ENCODE measurements at places on chromosomes 7 and 10. TPM values are rescaled to one million over a fixed set of nuclear protein-coding genes. Genes with fewer than 3 reads are reported as not detected.

DNA sequence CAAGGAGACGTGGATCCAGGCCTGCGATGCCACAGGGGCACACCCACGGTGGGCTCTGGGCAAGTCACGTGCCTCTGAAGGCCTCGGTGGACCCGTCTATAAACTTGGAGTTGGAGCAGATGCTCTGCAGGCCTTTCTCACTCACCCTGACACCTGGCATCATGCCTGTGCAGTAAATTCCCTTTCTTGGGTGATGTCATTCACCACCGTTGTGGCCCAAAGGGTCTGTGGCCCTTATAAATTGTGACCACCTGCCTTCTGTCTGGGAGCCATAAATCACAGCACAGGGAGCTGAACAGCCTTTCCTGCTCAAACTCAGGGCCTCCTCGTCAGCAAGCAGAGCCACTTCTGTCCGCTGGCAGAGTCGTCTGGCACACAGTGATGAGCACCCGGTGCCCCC, 52.2 kb downstream of the GPAM start:
- H3K4me1 ChIP-seq: no peaks in the 10 kb centered on the region
- no peak for DNase-seq
- peaks cover 2% of the 10 kb centered on the region for H3K27me3 ChIP-seq
- H3K4me3 ChIP-seq: no peak overlapping the region
- H3K36me3 ChIP-seq: no peaks in the 10 kb centered on the region
- no peak overlapping the region for H3K27ac ChIP-seq

GRCh38 chr7:111388912-111389311, 173.4 kb downstream of the IMMP2L start:
- no peak overlapping the region for H3K27ac ChIP-seq
- no peaks in the 10 kb centered on the region for H3K27me3 ChIP-seq
- H3K4me3 ChIP-seq: no peak overlapping the region
- no peak for DNase-seq
- H3K36me3 ChIP-seq: peaks cover 9% of the 10 kb centered on the region

Gene SSMEM1
- total RNA-seq: not detected

DNA sequence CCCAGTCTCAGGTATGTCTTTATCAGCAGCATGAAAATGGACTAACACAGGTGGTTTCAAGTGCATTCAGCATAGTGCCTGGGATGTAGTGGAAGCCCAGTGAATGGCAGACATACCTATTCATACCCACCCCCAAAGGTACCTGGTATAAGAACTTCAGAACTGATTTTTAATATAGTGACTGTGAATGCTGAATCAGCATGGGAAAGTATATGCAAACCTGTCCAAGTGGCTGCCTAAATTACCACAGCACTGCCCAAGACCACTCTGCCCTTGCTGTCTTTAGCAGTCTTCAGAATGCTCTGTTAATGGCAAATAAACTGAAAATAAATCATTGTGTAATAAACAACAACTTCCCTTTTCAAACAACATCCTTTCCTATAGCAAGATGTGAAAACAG, 312.1 kb downstream of the GPAM start:
- no peaks in the 10 kb centered on the region for H3K36me3 ChIP-seq
- no peak for DNase-seq
- H3K4me1 ChIP-seq: no peaks in the 10 kb centered on the region
- no peaks in the 10 kb centered on the region for H3K27me3 ChIP-seq
- H3K27ac ChIP-seq: no peak overlapping the region

DNA sequence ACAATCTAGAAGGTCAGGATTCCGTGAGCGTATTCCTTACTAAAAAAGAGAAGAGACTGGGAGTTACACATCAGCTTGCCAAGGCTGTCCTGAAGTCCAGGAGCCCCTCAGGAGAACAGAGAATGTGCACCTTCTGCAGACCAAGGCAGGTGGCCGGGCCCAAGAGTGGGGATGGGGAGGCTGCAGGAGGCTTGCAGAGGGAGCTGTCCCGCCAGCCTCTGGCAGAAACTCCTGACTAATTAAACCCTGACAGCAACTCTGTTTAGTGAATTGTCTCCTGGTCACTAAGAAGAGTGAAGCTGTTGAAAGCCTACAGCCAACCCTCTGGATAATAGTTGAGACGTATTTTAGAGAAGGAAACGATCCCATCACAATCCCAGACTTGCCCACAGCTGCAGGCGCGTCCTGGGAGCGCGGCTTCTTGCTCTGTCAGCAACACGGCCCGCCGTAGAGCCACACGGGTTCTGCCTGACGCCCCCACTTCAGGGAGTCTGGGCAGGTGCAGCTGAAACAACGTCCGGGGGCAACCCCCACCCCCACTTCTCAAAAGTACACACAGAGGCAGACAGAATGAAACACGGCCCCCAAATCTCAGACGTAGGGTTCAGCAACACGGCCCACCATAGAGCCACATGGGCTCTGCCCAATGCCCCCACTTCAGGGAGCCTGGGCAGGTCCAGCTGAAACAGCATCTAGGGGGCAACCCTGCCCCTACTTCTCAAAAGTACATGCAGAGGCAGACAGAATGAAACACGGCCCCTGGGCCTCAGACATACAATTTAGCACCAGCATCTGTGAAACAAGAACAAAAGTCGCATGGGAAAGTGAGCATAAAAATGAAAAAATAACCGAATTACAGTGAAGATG, 45.2 kb downstream of the DIP2C start:
- DNase-seq: no peak
- H3K36me3 ChIP-seq: no peaks in the 10 kb centered on the region
- H3K27ac ChIP-seq: no peak overlapping the region
- no peaks in the 10 kb centered on the region for H3K27me3 ChIP-seq
